Smooth muscle cell of the pulmonary artery (primary cell): ENCODE measurements at places on chromosomes 12 and 14. TPM values are rescaled to one million over a fixed set of nuclear protein-coding genes. Genes with fewer than 3 reads are reported as not detected.

SYT1 gene
- 2.0 and 25.2 TPM in 2 replicates for total RNA-seq

AKT1 gene
- 239 and 285 TPM in 2 replicates for total RNA-seq

SERPINA10 gene
- total RNA-seq, result not detected in 2 replicates

PLEKHG7 gene
- not detected in 2 replicates for total RNA-seq

TAS2R50 gene
- 2.9 and 6.5 TPM in 2 replicates for total RNA-seq

PTPRR gene
- total RNA-seq, result 0.78 and 0.92 TPM in 2 replicates

C12orf54 gene
- not detected in 2 replicates for total RNA-seq

PROX2 gene
- total RNA-seq, result not detected in 2 replicates

WDR20 gene
- 14.8 and 16.6 TPM in 2 replicates for total RNA-seq

SPTB gene
- 0.13 TPM in 1 of 2 replicates, not detected in the other for total RNA-seq

FGF23 gene
- total RNA-seq, result not detected in 2 replicates

PLEKHD1 gene
- under 0.01 and 0.07 TPM in 2 replicates for total RNA-seq

SYCP3 gene
- total RNA-seq, result 0.07 and 0.33 TPM in 2 replicates

EFS gene
- total RNA-seq, result 4.7 and 15.0 TPM in 2 replicates

TMEM63C gene
- under 0.01 and 0.17 TPM in 2 replicates for total RNA-seq

ADAM21 gene
- 0.86 and 1.4 TPM in 2 replicates for total RNA-seq

CMAS gene
- 24.1 and 26.0 TPM in 2 replicates for total RNA-seq

PLBD1 gene
- 0.86 and 1.7 TPM in 2 replicates for total RNA-seq

GALNT9 gene
- 0.07 and 0.86 TPM in 2 replicates for total RNA-seq

MIPOL1 gene
- 10.2 and 16.3 TPM in 2 replicates for total RNA-seq

NEDD8 gene
- total RNA-seq, result 122 and 125 TPM in 2 replicates

FAM186B gene
- total RNA-seq, result 0.20 and 0.40 TPM in 2 replicates

ZNF10 gene
- total RNA-seq, result 10.8 and 12.4 TPM in 2 replicates

ZFYVE21 gene
- 55.0 and 72.9 TPM in 2 replicates for total RNA-seq

PRKAG1 gene
- total RNA-seq, result 56.9 and 65.5 TPM in 2 replicates

CACNA2D4 gene
- 0.07 and 1.5 TPM in 2 replicates for total RNA-seq

ANKLE2 gene
- total RNA-seq, result 52.3 and 73.0 TPM in 2 replicates

DCTN2 gene
- 99.9 and 100.0 TPM in 2 replicates for total RNA-seq

PYGL gene
- total RNA-seq, result 78.3 and 91.4 TPM in 2 replicates

PRR4 gene
- total RNA-seq, result 0.73 and 1.2 TPM in 2 replicates

ACAD10 gene
- 18.5 and 18.6 TPM in 2 replicates for total RNA-seq
